Stimulated activated CD4-positive, alpha-beta T cell treated with anti-CD3 and anti-CD28 coated beads, Interleukin-1b, Interleukin-23, amount 100 ng/mL, for 1 hour (primary cell): ENCODE measurements at places on chromosomes 5 and 9.
A peak's percentile ranks its signal among the peaks of the same experiment; 100 is the strongest.

GRCh38 chr9:94806307-94806893 lies 79.9 kb downstream of the AOPEP start:
- no peak for DNase-seq

DNA sequence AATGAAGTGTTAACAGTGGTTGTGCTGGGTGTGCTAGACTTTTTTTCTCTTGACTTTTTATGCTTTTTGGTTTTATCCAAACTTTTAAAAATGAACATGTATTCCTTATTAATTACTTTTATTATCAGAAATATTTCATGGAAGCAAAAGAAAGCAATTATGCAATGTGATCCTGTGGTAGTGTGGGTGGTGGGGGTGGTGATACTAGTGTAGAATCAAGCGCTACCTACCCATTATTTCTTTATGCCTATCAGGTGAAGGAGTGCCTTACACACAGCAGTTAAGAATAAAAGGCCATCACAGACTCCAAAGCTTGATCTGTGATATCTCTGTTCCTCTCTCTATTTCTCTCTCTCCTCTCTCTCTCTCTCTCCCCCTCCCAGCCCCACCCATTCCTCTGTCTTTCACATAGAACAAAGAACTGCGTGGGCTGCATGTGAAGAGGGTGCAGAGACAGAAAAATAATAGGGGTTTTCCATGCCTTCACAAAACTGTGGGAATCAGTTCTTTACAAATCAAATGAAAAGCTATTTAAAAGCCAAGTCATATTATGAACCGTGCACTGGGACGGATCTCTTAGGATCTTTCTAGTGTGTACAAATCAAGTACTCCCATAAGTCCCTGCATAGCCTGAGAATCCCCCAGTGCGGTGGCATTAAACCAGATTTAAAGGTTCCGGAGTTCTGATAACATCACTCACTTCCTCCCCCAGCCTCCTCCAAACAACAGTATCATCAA lies 351.2 kb downstream of the RAB3C start:
- DNase-seq = peak; percentile 3

GRCh38 chr5:142657446-142657845 lies 28.4 kb downstream of the FGF1 start:
- DNase-seq = no peak

DNA sequence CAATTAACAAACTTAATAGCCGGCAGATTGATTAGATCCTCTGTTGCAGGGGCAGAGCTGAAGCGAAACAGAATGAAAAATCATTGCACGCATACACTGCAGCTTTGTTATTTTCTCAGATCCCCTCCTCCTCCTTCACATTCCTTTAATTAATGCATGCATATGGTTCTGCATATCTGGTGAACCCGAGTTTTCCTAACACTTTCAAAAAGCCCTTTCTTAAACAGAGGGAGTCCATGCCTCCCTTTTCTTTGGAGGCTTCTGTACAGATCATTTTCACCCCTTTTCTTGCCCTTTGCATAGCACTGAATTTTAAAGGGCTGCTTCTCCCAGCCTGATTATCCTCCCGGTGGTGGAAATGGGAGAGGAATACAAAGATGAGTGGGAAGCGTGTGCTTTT lies 136.6 kb upstream of the TBCA start:
- DNase-seq = no peak

DNA sequence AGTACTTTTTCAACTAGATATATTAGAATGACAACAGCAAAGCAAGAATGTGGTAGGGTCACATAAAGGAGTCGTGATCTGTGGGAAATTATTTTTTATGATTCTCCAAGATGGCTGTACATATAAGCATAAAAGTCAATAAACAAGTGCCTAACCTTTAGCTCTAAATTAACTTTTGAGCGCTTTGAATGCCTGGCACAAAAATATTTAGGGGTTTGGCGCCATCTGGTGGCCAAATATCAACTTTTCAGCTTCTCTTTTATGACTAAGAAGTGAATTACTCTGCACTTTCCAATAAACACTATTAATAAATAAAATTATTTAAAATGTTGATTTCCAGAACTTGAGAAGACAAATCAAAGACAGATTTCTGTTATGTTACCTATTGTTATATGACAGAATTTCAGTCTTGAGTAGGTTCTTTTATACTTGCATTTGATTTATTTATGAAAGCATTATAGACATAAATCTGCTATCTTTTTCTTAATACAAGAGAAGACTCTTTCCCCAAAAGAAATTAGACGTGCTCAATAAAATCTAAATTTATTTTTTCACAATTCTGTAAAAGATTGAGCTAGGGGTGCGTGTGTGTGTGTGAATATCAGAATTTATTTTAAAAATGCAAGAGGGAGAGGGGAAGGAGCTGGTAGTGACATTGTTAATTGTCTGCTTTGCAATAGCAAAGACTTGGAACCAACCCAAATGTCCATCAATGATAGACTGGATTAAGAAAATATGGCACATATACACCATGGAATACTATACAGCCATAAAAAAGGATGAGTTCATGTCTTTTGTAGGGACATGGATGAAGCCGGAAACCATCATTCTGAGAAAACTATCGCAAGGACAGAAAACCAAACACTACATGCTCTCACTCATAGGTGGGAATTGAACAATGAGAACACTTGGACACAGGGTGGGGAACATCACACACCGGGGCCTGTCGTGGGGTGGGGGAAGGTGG lies 36.7 kb upstream of the ARRDC3 start:
- DNase-seq = peak; percentile 50

DNA sequence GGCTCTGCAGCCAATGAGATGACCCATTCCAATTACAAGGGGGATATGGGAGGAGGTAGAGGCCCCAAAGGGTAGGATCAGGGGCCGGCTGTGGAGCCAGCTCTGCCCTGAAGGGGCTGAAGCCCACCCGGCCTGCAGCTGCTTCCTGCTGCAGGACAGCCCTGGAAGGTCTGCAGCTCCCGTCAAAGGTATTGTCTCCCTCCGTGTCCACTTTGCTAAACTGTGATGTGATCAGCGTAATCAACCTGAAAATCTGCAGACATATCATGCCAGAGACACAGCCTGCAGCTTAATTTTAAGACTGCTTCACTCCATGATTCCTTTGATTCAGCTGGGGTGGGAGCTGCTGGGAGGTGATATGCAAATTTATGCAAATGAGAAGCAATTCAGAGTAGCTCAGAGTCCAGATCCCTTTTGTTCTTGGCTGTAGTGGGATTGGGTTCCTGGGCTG lies 90.7 kb downstream of the GADD45G start:
- DNase-seq = no peak

GRCh38 chr9:131001021-131001420 lies 8.0 kb upstream of the LAMC3 start:
- no peak for DNase-seq

- DNase-seq = no peak
Observed at GRCh38 chr9:37639841-37640240, 10.9 kb upstream of the FRMPD1 start.

DNA sequence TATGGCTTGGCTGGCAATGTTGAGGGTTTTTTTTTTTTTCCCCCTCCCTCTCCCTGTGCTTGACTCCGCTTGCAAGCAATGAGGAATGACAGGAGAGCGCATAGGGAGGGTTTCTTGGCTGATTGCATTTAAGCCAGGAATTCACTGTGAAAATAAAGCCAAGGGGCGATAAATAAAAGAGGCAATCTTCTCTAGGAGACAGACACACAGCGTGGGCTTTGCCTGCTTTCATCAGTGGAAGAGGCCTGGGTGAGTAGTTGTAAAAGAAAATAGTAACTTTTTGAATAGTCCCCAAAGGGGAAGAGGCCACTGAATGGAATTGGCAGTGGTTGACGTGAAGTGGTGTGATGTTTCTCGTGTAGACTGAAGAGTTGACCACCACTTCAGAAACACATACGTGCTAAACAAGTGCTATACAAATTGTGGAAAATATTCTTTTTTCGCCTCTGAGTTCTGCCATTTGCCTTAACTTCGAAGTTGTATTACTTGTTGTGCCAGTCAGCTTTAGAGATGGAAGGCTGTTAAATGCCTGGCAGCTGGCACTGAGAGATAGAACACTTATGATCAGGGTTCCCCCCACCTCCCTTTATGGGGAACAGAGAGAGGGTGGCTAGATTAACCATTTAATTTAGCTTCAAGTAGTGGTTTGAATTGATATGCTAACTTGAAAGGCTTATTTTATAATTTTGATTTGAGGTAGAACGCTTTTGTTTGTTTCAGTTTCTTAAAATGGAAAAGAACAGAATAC lies 3.0 kb downstream of the ZSWIM6 start:
- no peak for DNase-seq

DNA sequence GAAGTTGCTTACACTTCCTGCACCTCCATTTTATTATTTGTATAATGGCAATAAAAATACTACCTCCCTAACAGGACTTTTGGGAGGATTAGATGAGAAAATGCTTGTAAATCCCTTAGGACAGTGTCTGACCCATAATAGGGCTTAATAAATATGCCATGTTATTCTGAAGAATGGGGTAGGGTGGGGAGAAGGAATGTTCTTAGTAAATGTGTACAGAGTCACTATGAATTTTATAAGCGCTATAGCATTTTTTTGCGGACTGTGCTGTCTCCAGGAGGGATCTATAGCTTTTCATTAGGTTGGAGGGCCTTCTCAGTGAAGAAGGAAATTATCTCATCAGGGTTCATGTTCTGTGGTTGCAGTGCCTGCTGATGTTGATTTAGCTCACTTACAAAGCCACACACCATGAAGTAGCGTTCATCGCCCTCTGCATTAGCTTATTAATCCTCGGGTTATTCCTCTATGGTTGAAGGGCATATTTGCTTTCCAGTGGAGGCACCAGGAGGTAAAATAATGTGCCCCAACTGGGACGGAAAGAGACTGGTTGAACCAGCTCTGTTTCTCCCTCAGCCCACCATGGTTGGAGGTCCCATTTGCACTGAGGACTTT lies 497.1 kb downstream of the ARHGEF28 start:
- no peak for DNase-seq

GRCh38 chr5:23084815-23085214 lies 231.7 kb upstream of the CDH12 start:
- DNase-seq = no peak

DNA sequence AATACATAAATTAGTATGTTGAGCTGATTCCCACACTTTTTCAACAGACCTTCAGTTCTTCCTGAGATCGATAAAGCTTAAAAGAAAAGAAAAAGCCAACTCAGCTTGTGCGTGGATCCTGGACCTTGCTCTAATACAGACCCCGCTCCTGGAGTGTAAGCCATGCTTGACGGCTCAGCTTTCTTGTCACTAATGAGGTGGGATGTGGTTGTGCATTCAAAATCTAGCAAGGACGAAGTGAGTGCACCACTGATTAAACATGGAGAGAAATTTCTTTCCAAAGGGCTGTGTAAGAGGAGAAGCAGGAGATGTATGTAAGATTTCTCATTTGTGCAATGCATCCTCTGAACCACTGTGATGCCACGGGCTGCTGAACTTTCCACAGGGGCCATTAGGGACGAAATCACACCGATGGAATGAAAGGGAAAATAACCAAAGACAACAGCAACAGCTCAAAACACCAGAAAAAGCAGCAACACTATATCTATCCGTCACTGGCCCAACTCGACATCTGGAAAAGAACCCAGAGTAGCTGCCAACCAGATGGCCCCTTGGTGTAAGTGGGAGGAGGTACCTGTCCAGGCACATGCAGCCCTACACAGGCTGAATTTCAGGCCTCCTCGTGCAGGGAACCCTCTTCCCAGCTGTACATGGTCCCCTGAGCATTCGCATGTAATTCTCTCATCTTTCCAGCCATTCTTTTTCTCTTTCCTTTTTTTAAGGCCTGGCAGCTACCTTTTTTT lies 178.9 kb downstream of the SREK1 start:
- no peak for DNase-seq

DNA sequence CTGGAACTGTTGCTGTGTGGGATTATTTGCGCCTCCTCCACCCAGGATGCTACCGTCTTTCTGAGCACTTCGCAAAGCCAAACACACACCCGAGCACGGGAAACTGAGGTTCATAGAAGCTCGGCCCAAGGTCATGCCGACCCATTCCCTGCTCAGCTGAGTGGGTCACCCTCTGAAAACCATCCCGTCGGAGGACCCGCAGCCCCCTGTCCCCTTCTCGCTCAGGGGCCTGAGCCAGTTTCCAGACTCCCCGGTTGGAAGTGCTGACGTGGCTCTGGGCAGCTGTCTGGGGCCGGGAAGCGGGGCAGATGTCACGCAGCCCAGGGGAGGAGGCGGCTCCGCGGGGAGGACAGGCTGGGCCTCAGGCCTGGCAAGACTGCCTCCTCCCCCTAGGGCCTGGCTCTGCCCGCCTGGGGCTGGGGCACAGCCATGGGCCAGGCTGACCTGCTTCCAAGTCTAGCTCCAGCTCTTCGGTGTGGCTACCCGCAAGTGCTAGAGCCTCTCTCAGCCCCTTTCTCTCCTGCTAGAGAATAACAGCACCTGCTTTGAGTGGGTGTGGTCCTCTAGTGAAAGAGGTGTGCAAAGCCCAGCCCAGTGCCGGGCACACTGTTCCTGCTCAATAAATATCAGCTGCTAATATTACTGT lies 9.9 kb upstream of the CXXC5 start:
- no peak for DNase-seq
